ENCODE measurements at places on chromosomes 7 and 10. TPM values are rescaled to one million over a fixed set of nuclear protein-coding genes. Genes with fewer than 3 reads are reported as not detected.

GRCh38 chr10:24427678-24428409 lies 218.9 kb downstream of the KIAA1217 start:
- DNase-seq = peak; percentile 73

- no peak for DNase-seq
Measured at GRCh38 chr7:100823534-100823933, 3.8 kb downstream of the EPHB4 start.

DNA sequence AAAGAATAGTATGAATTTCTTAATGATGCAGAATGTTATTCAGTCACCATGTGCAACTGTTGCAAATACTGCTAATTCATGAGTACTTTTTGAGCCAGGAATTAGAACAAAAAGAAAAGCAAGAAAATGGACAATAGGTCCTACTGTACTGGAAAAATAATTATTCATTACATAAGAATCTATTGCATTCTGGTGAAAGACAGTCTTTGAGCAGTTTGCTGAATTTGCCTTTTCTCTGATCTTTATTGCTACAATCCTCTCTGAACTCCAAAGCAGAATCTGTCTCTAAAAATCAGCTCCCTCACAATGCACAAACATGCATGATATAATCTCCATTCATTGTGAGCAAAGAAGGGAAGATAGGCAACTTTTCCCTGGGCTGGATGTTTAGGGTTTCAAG lies 12.8 kb downstream of the IFIT2 start:
- no peak for DNase-seq

GRCh38 chr10:119947300-119947699 lies 54.8 kb downstream of the SEC23IP start:
- DNase-seq = peak; percentile 64

- DNase-seq = no peak
Measured at GRCh38 chr7:106721816-106722785, 61.1 kb upstream of the CCDC71L start.

DNA sequence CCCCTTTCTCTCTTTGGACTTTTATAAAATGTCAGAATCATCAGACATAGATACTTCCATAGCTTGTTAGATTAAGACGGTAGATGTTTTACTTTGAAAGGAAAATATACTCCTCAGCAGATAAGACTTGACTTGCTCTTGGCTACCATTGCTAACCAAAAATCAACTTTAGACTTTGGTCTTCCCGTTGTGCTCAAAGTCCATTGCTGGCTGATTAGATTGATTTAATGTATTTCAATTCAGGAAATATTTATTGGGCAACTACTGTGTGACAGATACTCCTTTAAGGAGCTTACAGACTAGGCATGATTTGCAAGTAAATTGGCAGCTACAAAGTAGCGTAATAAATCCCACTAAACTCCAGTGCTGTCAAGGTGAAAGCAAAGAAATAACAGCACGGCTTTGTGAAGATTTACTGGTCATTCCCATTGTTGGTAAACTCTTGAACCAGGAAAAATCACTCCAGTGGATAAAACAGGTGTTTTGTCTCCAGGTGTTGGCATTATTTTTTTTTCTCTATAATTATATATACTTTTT lies 95.7 kb upstream of the ARMC3 start:
- no peak for DNase-seq

DNA sequence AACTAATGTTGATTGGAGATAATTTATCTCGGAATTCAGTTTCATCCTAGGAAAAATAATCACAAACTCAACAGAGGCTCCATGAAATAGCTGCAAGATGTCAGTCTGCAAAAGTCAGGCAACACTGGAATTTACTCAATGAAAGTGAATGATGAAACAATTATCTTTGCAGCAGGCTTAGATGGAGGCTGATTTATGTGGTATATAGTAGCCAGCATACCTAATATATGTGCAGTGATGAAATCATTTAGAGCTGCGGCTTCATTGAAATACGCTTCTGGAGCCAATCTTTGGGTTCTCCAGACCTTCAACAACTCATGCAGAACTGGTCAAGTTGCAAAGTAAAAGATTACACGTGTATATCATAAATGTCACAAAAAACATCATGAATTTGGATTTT lies 113.3 kb downstream of the ITGA8 start:
- DNase-seq = no peak

- DNase-seq = no peak
Measured at GRCh38 chr7:50696810-50697582, 85.7 kb downstream of the GRB10 start.

- no peak for DNase-seq
Measured at GRCh38 chr7:44685723-44686122, 62.9 kb upstream of the ZMIZ2 start.

Gene HTR5A
- not detected for total RNA-seq

Gene AEBP1
- 51.1 TPM for total RNA-seq

Gene ADAP1
- 1.6 TPM for total RNA-seq

Data from tongue (tissue), 3 donors.